ENCODE measurements at places on chromosomes 5 and 9. TPM values are rescaled to one million over a fixed set of nuclear protein-coding genes. Genes with fewer than 3 reads are reported as not detected.
A peak's percentile ranks its signal among the peaks of the same experiment; 100 is the strongest.

DNA sequence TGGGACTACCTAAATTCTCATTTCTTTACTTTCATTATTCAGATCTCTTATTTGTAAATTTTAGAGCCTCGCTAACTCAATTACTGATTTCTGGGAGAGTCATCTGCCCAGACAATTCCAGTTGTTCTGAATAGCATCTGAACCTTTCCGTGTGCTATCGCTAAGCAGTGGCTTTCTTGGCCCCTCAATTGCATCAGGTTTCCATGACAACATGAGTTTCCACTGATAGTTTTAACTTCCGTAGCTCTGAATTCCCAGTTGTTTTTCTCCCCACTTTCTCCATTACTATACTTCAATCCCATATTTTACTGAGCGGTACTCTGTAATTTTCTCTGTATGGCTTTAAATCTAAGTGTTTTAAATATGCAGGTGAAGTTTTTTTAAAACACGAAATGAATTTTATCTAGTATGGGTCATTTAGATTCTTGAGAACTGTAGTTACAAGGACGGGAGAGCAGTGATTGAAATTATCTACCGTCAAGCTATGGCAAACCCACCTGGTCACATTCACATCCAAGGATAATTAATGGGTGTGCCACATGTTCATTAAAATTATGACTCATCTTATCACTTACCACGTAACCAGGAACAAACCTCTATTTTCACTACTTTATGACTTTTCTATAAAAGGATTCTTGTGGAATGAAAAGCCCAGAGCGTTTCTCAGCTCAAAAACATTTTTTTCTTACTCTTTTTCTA is 223.5 kb upstream of the PCSK5 start:
- no peak for DNase-seq

DNA sequence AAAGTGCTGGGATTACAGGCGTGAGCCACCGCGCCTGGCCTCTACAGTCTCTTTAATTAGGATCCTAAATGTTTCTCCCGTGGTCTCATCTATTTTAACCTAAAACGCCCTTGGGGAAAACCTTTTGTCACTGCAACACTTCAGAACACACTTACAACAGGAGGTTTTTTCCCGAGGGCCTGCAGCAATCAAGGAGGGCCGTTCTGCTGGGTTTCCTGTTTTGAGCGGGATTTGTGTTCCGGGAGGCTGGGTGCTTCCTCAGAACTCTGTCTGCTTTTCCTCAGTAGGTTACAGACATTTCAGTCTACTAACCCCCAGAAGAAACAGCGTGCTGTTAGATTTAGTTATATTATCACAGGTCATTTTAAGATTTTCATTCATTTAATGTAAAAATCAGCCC is 65.4 kb upstream of the IRX4 start:
- no peak for DNase-seq

GRCh38 chr5:133147815-133148567 is 96.2 kb downstream of the HSPA4 start:
- no peak for DNase-seq

- DNase-seq: no peak
Measured at GRCh38 chr5:119926301-119926700, 296.9 kb downstream of the FAM170A start.

DNA sequence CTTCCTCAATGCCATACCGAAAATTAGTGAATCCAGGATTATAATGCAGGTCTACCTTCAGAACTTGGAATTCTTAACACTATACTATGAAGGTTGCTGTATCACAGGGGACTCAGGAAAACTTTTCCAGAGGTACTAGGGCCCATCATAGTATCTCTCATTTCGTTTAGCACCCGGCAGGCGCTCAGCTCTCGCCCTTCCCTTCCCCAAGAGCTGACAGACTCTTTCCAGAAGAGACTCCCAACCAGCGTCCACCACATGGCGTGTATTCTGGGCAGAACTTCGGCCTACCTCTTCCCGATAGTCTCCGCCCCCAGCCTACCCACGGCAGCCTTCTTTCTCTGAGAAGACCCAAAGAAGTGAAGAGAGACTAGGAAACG is 271 bp downstream of the NOL8 start:
- DNase-seq: no peak

DNA sequence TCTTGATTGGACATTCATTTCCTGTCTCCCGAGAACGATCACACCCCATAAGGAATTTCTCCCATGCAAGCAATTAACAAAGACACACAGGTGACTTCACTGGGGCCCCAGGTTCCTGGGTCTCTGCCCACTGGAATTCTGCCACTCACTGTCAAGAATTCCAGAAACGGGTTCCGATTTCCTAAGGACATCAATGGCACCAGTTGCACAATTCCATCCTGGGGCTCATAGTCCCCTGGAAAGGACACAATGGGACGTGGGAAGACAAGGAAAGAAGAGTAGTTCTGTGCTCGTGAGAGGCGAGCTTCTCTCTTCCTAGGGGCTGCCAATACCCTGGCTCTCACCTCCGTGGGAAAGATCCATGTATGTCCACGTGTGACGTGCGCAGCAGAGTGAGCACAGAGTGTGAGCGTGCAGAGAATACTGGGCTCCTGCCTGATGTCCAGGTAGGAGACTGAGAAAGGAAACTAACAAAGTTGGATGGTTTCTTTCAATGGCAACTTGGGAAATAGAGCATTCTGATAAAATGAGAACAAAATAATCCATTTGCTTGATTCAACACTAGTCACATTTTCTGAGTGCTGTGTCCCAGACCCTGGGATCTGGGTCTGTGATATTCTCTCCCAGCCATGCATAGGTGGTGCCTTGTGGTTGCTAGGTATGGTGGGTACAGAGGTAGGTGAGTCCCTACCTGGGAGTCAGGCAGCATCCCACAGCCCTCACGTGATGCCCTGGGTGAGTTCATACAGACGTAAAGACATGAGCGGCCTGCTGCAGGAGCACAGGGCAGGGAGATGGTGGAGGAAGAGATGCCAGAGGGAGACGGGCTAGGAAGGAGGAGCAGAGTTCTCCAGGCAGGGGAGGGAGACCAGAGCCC is 159.8 kb downstream of the COL23A1 start:
- no peak for DNase-seq

GABRA1 gene
- not detected for total RNA-seq

- DNase-seq: no peak
Measured at GRCh38 chr5:36393656-36394428, 92.1 kb upstream of the RANBP3L start.

CEL gene
- 1.8 TPM for total RNA-seq

DNA sequence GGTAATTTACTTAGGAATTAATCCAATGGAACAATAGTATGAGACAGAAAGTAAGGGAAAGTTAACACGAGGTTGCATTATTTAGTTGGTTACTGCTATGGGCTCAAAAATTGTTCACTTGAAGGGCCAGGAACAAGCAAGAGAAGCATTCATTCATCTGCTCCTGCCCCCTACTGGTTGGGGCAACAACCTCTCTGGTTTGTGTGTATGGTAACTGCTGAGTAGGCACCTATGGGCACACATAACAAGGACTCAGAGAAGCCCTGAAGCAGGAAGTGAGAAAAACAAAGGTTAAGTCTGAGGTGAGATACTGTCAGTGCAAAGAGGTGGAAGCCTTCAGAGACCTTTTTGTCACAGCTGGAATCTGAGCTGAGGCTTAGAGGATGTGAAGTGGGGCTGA is 34.4 kb upstream of the RANBP6 start:
- peak; percentile 53 for DNase-seq

DNA sequence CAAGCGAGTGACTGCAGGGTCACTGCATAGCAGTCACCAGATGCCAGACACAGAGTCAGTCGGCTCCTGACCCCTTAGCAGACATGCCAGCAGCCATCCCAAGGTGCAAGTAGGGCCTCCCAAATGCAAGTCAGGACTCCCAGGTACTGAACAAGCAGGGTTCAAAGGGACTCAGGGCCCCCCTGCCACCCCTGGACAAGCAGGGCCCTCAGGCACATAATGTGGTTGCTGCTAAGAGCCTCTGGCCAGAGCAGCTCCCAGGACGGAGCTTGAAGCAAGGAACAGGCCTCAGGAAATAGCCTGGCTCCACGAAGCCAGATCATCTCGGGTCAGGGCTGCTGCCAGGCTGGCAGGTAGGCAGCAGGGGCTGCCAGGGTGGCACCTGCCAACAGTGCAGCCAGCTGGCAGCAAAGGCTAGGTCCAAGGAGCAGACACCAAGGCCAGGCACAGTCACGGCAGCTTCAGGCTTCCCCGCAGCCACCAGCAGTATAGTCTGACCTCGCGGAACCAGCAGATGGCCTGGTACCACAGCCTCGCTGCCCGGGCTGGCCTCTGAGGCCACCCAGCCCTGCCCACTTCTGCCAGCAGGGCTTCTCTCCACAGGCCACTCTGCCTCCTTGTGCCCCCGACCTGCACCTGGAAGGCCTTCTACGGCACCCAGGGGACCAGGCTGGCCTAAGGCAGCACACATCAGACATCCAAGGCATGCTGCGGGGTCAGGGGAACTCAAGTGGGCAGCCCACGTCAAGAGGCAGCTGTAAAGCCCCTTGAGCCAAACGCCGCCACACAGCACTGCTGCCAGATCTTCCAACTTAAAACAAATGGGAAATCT is 7.4 kb downstream of the EEIG1 start:
- no peak for DNase-seq

SPATA31E1 gene
- not detected for total RNA-seq

AQP7 gene
- total RNA-seq: 2.2 TPM

DNA sequence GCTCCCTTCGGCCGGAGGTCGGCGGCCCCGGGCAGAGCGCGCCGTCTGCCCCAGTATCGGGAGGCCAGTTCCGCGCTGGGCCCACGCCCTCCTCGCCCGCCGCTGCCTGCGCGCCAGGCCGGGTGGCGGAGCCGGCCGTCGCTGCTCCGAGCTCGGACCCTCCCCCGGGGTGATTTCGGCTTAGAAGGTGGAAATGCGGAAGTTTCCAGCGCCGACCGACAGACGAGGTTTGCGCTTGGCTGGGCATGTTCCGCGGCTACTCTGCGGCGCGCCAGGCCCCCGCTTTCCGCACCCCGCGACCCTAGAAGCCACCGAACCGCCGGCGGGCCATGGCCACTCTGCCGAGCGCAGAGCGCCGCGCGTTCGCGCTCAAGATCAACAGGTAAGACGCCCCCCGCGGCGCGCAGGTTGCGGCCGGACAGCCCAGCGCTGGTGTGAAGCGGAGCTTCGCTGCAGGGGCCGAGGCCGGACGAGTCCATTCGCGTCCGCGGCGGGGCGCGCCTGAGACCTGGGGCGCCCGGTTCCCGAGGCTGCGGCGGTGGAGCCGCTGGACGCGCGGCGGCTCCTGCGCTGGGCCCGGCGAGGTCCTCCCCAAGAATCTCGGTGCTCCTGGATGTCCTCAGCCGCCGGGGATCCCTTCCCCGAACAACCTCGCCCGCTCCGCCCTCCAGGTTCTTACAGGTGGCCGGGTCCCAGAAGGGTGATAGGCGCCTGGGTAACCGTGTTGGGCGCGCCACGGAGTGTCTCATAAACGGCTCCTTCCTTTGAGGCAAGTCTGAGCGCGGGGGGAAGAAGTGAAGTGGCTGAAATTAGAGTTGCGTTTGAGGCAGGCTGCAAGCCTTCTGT is at the start of gene DOCK8:
DOCK8 (plus strand) TSS at position 218 of the 846 bp plus-strand sequence; CDS start at position 330, 112 bp downstream.
- peak; percentile 84 for DNase-seq

DNA sequence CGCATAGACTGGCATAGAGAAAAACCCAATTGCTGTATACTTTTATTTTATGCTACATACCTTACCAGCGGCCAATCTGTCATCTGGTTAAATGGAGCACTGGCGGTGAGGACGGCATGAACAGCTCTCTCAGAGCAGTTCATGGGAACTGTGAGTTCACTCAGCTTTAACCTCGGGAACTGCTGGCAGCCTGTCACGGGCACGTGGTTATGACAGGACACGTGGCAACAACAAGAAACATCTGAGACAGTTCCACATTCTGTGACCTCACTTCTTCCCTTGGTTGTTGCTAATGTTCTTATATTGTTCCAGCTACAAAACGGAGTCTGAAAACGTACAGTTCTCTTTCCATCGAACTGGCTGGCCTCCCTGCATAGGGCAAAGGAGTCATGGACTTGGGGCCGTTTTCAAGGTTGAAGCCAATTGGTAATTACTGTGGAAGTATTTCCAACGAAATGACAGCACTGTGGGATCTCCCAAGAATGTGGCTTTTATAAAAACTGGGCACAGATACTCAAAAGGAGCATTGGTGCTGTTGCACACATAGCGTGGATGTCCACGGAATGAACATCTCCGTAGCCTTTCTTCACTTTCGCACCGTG is 246.3 kb upstream of the DAP start:
- no peak for DNase-seq

CACNA1B gene
- total RNA-seq: not detected

DNA sequence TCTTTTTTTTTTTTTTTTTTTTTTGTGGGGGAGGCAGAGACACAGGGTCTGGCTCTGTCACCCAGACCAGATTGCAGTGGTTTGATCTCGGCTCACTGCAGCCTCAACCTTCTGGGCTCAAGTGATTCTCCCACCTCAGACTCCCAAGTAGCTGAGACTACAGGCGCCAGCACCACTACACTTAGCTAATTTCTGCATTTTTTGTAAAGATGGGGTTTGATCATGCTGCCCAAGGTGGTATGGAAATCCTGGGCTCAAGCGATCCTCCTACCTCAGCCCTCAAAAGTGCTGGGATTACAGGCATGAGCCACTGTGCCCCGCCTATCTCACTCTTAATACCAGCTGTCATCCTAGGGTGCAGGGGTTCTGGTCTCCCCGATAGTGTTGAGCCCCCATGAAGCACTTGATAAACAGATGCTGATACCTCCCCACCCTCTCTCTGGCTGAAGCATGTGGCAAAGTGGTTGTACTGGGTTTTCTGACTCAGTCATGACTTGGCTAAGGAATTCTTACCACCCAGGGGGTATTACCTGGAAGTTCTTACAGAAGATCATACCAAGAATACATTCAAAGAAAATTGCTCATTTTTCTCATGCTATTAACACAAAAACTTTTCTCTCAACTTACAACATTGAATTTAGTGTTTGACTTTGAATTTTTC is 110.2 kb upstream of the DAPK1 start:
- no peak for DNase-seq

DNA sequence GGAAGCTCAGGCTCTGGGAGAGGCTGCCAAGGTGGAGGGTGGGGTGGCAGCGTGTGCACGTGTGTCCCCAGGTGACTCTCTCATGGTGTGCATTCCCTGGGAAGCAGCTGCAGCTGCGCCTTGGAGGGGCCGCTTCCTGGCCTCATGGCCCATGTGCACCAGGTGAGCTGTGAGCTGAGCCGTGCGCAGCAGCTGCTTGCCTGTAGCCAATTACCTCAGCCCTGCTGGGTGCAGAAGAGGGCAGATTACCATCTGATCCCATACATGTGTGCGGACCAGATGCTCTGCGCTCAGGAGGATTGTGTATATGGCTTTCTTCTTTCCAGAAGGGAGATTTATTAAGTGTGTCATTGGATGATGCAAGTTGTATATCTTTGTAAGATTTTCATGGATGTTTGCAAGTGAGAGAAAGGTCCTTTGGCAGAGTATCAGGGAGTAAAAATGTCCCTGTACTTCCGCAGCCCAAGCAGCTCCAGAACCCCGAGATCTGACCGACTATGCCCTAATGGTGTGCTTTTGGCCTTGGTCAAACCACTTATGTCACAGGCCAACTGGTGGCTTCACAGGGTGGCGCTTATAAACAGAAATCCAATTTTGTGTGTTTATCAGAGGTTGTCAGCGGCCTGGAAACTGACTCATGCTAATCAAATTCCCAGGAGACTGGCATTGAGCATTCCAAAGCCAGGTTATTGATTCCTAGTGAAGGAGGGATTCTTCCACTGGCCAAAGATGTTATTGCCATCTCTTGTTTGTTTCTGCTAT is 229.3 kb downstream of the GOLPH3 start:
- DNase-seq: no peak

GRCh38 chr9:91522481-91522880 is 98.8 kb upstream of the NFIL3 start:
- no peak for DNase-seq

GRCh38 chr9:116589392-116590354 is 97.4 kb upstream of the TRIM32 start:
- peak; percentile 27 for DNase-seq

NSUN2 gene
- 122 TPM for total RNA-seq

- no peak for DNase-seq
Measured at GRCh38 chr5:147483188-147483790, 26.6 kb downstream of the DPYSL3 start.
